ENCODE measurements at places on chromosomes 3 and 15. TPM values are rescaled to one million over a fixed set of nuclear protein-coding genes. Genes with fewer than 3 reads are reported as not detected.

DNA sequence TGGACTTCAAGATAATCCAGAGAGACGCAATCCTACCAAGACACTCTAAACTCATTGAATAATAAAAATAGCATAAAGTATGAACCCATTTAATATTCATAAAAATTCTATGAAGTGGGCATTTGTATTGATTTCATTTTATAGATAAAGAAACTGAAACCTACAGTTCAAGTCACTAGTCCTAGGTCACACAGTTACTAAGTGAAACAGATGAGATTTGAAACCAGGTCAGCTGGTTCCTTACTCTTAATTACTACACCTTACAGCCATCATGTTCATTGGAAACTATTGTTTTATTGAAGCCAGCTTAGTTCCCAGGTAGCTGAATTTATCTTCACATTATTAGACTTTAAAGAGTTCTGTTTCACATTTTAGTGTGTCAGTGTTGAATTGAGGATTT is 158.7 kb downstream of the EPHA3 start:
- H3K27me3 ChIP-seq = no peaks in the 10 kb centered on the region
- no peak for DNase-seq
- H3K36me3 ChIP-seq = no peaks in the 10 kb centered on the region
- H3K4me3 ChIP-seq = no peak overlapping the region

DNA sequence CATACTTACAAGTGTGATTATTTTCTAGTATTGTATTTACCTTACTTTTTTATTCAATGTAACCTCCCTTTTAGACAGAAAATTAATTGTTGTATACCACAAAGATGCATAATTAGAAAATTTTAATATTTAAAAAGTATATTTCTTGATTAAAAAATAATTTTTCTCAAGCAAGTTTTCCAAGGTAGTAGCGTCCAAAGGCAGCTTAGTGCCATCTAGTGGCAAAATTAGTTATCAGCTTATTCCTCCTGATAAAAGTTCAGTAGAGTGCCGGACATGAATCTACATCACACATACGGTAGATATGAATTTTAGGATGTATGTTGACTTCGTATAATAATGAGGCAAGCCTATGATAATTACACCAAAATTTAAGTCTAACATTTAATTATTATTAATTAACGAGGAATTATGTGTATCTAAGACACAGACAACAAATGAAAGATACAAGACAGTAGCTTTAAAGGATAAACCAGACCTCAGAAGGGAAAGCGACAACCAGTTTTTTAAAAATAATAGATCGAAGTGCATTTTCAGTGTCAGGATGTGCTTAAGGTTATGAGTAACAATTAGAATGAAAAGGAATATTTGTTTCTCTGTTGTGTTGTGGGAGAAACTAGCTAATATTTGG is 405.9 kb downstream of the ROBO1 start:
- no peaks in the 10 kb centered on the region for H3K36me3 ChIP-seq
- no peaks in the 10 kb centered on the region for H3K4me1 ChIP-seq
- DNase-seq = no peak
- H3K4me3 ChIP-seq = no peak overlapping the region
- no peaks in the 10 kb centered on the region for H3K27me3 ChIP-seq

DNA sequence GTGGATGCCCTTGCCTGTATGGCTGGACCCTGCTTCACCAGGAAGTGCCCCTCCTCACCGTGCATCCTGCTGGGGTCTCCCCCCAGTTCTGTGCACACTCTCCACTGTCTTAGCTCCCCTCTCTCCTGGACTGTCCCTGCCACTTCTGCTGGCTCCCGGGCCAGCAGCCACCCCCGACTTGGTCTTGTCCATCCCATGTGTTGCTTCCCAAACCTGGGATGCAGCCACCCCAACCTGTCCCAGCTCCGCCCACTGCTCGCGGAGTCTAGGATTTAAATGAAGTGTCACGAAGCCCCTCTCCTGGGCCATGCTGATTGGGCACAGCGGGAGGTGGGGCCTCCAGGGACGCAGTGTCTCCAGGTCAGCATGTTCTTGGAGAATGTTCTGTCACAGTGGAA is 48.5 kb downstream of the PLXNA1 start:
- no peak overlapping the region for H3K4me3 ChIP-seq
- H3K36me3 ChIP-seq = no peaks in the 10 kb centered on the region
- peaks cover 15% of the 10 kb centered on the region for H3K4me1 ChIP-seq
- H3K27me3 ChIP-seq = no peaks in the 10 kb centered on the region
- H3K27ac ChIP-seq = no peak overlapping the region

DNA sequence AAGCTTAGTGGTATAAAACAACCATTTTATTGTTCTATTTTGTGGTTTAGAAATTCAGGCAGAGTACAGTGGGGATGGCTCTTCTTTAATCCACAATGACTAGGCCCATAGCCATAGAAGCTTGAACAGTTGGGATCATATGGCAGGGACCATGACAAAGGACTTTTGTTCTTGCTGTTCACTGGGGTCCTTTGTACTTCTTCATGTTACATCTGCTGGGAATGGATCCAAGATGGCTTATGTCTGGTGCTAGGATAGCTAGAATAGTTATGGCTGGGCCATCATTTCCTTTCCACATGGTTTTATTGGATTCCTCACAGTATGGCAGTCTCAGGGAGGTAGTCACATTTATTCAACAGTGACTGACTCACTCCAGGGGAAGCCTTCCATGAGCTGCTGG is 427.9 kb upstream of the AGTR1 start:
- no peak overlapping the region for H3K4me3 ChIP-seq
- H3K36me3 ChIP-seq = no peaks in the 10 kb centered on the region
- H3K4me1 ChIP-seq = no peaks in the 10 kb centered on the region
- H3K27me3 ChIP-seq = no peaks in the 10 kb centered on the region

- no peak for DNase-seq
- no peaks in the 10 kb centered on the region for H3K4me1 ChIP-seq
- no peak overlapping the region for H3K27ac ChIP-seq
- H3K27me3 ChIP-seq = no peaks in the 10 kb centered on the region
- H3K36me3 ChIP-seq = no peaks in the 10 kb centered on the region
- no peak overlapping the region for H3K4me3 ChIP-seq
Observed at GRCh38 chr15:92583096-92584034, 72.2 kb downstream of the FAM174B start.

The TIMMDC1 gene
- total RNA-seq = 203 TPM

The SNTN gene
- total RNA-seq = not detected

The LRRC34 gene
- 9.6 TPM for total RNA-seq

The MCF2L2 gene
- 2.3 TPM for total RNA-seq
